ENCODE measurements at places on chromosomes 6 and 20.

DNA sequence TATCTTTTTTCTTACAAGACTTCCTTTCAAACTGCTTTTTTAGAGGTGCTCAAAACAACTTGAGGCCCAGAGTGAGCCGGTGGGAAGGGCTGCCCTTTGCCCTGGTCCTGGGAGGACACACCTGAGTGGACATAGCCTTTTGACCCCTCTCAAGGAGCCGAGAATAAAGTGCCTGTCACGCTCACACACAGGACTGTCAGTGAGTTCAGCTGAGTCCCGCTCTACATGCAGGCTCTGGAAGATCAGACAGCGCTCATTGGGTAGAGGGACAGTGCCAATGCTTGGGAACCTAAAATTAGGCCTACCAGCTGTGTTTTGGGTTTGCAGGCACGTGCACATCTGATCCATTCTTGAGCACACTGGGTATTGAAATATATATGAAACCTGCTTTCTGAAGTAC lies 387.8 kb downstream of the CD83 start:
- no peak for DNase-seq

- no peak for DNase-seq
Measured at GRCh38 chr6:3318226-3318625, 59.5 kb downstream of the PSMG4 start.

- DNase-seq, result no peak
Measured at GRCh38 chr20:52612046-52612632, 360.0 kb upstream of the TSHZ2 start.

- no peak for DNase-seq
Measured at GRCh38 chr6:111481836-111482187, 1.2 kb downstream of the REV3L start.

DNA sequence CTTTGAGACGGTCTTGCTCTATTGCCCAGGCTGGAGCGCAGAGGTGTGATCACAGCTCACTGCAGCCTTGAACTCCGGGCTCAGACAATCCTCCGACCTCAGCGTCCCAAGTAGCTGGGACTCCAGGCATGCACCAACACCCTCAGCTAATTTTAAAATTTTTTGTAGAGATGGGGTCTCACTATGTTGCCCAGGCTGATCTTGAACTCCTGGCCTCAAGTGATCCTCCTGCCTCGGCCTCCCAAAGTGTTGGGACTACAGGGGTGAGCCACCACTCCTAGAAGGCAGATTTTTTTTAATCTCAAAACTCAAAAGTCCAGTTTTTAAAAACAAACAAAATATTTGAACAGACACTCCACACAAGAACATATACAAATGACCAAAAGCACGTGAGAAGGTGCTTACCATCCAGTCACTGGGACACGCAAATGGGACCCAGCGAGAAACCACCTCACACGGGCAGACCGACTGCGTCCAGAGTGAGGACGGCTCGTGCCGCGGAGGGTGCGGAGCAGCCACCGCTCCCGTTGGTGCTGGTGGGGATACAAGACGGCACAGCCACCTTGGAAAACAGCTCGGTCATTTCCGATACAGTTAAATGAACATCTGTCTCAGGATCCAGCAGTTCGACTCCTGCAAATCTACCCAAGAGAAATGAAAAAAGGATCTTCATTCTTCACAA lies 8.5 kb upstream of the HELZ2 start:
- no peak for DNase-seq

DNA sequence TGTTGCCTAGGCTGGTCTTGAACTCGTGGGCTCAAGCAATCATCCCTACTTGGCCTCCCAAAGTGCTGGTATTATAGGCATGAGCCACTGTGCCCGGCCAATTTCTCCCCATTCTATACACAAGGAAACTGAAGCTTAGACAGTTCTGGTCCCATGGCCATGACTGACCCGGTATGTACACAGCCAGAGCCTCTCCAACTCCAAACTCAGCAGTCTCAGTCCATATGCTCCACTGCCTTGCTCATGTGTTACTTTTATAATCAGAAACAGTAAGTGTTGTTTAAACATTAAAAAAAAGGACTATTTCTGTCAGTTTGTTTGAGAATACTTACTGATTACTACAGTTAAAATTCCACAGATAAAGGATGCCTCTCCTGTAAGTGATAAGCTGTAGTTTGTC lies 50.6 kb downstream of the RNF24 start:
- no peak for DNase-seq

DNA sequence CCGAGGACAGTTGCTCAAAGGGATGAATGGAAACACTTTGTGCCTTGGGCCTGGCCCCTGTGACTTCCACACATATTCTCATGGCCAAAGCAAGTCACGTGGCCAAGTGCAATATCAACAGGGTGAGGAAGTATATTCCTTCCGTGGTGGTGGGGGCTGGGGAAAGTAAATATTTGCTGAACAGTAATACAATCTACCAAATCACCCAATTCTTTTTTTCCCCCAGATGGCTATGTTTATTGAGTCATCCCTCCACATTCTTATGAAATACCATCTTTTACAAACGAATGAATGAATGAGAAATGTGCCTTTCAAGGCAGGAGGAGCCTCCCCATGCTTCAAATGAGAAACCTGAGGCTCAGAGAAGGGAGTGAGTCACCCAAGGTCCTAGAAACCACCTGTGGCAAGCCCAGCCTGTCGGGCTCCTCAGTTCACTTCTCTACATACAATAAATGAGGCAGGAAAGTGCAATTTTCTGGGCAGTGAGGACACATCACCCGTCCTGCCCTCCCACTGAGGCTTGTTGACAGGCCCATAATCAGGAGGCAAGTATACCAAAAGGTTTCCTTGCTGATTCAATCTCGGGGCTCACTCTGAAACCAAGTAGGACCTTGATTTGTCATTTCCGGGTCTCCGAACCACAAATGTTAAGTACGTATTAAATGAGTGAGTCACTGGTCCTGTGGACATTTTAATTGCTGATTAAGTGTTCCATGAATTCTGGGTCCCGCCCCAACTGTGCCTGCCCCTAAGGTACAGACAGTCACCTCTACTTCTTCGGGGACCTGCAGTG lies 25.3 kb upstream of the TOP1 start:
- peak; percentile 20 for DNase-seq

DNA sequence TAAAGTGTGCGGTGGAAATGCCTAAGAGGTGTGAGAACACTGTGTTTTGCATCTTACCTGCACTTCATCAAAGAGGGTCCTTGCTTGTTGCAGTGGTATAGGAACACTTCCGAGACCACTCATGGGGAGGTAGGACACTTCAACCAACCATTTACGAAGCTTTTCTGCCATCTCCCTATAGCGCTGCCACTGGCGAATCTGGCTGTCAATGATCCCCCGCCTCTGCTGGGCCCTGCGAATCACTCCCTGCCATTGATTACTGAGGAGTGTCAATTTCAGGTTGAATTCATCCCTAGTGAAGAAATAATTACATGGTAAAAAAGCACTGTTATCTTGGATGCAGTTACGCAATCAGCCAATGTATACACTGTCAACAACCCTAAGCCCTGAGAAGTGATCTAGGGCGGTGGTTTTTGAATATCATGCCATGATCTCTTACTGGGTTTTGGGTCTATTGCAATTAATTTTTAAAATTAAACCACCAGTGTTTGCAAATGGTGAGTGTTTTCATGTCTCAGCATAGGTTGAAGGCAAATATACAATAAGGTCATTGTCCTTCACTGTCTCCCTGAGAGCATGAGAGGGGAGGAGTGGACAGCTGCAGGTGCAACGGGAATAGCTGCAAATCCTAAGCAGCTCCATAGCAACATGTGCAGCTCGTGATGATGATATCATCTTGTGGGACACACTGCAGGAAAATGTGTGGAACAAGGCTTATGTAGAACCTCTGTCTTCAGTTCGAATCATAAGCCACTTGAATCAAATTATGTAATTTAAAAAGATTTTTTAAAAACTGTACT lies 400.6 kb downstream of the ESR1 start:
- DNase-seq, result no peak

Data from stimulated activated CD4-positive, alpha-beta T cell treated with anti-CD3 and anti-CD28 coated beads, TNF-alpha, amount 100 ng/mL, for 1 hour (primary cell).